ENCODE measurements at places on chromosomes 4 and X.
A peak's percentile ranks its signal among the peaks of the same experiment; 100 is the strongest.

DNA sequence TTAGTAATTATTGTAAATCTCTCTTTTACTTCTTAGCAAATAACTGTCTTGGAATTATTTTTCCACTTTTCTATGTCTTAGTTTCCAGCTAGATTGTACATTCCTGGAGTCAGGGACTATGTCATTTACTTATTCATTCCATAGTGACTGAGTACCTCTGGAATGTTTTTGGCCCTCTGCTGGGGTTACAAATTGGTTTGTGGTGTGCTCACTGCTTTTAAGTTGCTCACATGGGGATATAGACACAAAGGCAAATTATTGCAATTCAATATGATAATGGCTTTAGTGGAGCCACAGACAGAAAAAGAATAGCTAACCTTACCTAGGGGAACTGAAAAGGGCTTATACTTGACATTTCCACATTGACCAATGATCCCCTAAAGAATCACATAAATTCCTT, 63.7 kb upstream of the PDGFRA start:
- no peak for DNase-seq

DNA sequence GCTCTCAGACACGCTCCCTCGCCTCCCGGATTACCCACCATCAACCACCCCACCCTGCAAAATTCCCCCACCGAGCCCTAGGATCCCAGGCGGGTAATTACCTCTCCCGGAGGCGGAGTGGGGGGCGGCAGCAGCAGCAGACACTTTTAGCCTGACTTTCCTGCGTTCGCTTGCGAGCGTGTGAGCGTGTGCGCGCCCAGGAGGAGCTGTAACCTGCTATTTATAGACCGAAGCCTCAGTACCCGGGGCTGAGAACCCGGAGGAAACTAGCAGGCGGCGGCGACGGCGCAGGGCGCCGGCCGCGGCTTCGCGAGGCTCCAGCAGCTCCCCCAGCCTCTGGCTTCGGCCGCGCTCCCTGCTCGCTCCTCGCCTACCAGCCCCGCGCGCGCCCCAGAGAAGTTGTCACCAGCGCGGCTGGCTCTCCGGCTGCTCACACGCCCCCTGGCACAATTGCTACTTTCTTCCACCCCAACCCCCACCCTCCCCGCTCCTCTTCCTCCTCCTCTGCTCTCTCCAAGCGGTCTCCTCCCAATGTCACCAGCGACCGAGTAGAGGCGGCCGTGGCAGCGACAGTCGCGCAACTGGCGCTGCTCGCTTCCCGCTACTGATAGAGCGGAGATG, at the start of gene INPP4B:
TSS of gene INPP4B (minus strand) at position 194 of the 621 bp plus-strand sequence.
- peak; percentile 75 for DNase-seq

DNA sequence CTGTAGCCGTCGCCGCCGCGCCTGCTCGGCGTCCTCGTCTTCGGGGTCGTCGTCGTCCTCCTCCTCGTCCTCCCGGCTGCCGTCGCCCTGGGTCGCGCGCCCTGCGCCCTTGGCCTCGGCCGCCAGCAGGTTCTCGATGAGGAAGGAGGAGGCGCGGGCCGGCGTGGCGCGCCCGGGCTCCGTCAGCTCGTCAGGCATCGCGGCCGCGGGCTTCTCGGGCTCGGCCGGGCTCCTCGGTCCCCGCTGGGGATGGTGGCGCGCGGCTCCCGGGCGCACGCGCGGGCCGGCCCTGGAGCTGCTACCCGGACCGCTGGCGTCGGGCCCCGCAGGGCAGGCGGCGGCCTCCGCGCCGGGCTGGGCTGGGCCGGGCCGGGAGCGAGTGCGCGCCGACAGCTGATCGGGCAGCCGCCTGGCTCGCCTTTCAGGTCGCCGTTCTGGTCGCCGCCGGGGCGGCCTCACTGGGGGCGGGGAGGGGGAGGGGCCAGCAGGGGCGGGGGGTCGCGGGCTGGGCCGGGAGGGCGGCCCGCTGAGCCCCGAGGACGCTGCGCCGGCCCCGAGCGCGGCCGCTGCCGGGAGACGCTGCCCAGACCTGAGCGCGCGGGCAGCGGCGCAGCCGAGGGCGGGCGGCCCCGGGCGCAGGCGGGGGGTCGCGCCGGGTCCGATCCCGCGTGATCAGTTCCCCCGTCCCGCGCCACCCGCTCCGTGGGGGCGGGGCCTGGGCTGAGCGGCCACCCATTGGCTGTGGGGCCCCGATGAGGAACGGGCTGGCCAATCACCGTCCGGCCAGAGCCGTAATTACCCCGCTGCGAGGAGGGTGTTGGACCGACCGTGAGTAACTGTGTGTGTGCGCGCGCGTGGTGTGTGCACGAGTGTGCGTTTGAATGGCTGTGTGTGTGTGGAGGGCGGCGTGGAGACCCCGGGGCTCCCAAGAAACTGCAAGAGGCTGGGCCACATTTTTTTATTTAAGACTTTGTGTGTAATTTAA, at the start of gene HMX1:
TSS of gene HMX1 (minus strand) at position 423 of the 985 bp plus-strand sequence. CDS start at position 198, 225 bp downstream.
- DNase-seq, result no peak

DNA sequence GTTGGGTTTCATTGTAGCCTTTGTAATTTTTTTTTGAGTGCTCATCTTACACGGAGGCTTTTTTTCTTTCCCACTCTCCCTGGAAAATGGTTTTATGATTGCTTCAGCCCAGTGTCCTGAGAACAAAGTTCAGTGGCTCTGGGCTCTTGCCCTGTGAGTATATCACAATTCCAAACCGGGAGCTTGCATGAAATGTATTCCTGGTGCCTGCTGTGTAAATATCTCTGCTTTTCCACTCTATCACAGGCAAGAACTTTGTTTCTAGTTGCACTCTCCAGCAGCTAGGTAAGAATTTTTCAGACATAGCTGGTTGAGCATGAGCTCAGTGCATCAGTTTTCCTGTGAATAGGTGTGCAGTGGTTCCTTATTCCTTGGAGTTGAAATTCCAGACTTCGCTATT, 60.8 kb downstream of the SUPT20HL2 start:
- no peak for DNase-seq

- DNase-seq, result no peak
Measured at GRCh38 chrX:153608376-153608775, 9.4 kb upstream of the CCNQ start.

DNA sequence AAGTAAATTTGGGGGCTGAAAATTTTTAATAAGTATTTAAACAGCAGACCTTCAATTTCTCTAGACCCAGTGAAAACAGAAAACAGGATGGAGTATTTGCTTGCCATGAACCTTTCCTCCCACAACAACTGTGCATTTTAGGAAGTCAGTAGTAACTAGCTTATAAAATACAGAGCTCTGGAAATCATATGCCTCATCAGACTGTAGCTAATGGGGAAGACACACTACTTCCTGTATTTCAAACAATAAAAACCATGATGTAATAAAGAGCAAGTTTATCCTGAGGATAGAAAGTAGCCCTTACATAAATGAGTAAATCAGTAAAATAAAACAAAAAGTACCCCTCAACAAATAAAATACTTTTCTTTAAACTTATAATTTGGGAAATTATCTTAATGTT, 280.1 kb upstream of the ZFP42 start:
- no peak for DNase-seq

DNA sequence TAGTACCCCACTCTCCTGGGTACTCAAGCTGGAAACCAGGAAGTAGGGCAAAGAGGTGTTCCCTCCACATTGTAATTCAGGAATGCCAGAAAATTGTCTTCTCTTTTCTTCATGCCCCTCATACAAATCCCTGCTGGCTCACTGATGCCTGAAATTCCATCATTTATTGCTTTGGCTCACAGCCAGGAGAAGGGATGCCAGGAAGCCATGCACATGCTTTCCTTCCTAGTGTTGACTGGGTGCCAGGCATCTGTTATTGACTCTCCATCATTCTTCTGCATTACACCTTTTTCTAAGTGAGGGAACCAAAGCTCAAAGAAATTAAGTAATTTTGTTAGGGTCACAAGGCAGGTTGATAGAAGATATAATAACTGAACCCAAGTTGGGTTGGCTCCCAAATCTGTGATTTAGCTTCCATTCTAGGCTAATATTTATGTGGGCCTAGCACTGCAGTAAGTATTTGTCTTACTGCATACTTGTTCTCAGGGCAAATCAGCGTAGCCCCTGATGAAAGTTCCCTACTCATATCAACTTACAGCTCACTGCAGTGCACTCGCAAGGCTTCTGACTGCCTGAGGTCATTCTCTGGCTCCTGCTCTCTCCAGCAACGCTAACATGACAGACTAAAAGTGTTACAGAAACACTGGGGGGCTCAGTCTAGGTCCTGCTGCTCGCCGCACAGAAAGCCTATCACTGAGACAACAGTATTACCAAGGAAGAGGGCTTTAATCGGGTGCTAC, 89.0 kb downstream of the TRAPPC11 start:
- DNase-seq, result no peak

DNA sequence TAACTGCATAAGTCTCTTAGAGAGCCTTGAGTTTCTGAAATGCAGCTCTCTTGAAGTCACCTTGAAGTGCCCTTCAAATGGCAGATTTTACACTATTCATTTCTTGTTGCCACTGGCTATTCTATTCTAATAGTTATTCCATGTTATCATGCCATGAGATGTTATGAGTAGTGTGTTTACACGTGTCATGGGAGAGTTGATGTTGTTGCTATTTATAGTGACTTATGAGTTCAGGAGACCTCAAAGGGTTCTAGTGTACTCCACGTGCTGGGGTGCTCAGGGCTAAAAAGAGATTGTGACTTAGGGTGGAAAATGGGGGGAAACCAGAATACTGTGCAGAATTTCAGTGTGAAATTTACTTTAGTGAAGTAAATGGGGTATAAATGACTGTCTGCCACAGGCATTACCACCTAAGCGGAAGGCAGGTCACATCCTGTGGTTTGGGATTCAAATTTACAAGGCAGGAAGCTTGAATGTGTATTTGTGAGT, 77.1 kb upstream of the SLC4A4 start:
- no peak for DNase-seq

GRCh38 chrX:29348288-29348687, 761.0 kb downstream of the IL1RAPL1 start:
- no peak for DNase-seq

GRCh38 chr4:172802032-172802431, 366.6 kb upstream of the GALNT7 start:
- DNase-seq, result no peak

- DNase-seq, result no peak
Measured at GRCh38 chrX:117538178-117539089, 578.2 kb downstream of the KLHL13 start.

DNA sequence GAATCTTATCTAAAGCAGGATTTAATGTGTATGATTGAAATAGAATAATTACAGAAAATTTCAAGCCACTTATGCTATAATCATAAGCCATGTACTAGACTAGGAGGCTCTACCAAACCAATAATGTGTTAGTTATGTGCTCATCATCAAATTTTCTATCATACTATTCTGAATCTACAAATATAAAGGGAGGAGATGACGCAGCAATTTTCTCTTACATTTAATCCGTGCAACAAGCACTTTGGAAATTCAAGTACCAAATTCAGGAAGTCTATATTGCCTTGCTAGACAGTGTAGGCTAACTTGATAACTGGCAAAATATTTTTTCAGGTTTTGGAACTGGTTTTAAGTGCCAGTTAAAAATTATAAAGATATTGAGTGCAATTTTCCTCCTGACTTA, 283.5 kb downstream of the C4orf33 start:
- no peak for DNase-seq

DNA sequence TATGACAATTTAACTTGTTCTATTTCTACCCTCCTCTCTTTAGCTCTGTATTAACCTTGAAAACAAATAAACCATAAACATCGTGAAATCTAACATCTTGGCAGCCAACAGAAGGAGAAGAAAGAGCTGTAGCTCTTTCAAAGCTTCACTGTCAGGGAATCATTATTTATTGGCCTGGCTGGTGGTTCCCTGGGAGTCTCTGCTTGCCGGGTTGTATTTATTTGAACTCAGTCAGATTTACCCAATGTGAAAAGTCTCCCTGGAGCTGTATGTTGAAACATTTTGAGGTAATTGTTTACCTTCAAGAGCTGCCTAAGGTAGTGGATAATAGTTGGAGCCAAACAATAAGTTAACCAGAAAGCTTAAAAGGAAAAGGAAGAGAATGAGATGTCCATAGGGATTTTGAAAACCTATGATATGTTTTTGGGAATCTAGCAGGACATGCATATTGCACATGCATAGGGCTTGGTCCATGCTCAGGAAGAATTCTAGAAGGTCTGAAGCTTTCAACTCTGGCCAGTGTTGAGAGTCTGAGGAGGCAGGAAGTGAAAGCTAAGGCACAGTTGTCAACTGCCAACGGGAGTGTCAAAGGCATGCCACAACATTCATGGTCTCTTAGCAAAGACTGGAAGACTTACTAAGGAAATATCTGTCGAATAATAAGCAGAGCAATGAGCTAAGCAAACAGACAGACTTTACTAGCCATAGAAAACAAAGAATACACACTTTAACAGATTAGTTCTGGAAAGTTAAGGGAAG, 621.6 kb downstream of the PCDH7 start:
- DNase-seq, result no peak

DNA sequence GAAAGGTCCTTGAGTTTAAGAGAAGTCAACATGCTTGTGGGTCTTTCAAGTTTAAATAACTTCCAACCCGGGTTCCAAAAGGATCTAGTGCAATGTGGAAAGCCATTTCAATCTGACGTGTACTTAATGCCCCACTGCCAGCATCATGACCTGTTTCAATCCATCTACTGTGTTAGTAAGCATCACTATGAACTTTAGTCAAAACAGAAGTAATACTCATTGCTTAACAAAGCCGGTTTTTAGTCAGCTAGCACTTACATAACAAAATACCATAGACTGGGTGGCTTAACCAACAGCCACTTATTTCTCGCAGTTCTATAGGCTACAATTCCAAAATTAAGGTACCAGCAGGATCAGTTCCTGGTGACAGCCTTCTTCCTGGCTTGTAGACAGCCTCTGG, 677.5 kb downstream of the DMD start:
- DNase-seq, result no peak
